HFF-Myc (cell line): ENCODE measurements at places on chromosomes 11 and 22.

DNA sequence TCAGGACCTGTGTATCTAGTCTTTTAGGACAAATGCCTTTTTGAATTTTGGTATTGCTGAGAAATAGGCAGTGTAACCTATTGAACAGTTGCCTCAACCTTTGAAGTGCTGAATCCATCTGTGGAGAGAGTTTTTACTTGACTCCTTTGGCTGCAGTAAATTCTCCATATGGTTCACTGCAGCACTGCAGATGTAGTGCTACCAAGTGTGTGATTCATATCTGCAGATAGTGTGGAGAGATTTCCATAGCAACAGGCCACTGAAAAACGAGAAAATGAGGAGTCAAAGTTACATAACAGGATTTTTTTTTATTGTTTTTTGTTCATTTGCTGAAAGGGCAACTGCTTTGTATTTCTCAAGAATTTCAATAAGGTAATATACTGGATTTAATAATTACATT, 356.1 kb downstream of the RAB38 start:
- no peak for DNase-seq

DNA sequence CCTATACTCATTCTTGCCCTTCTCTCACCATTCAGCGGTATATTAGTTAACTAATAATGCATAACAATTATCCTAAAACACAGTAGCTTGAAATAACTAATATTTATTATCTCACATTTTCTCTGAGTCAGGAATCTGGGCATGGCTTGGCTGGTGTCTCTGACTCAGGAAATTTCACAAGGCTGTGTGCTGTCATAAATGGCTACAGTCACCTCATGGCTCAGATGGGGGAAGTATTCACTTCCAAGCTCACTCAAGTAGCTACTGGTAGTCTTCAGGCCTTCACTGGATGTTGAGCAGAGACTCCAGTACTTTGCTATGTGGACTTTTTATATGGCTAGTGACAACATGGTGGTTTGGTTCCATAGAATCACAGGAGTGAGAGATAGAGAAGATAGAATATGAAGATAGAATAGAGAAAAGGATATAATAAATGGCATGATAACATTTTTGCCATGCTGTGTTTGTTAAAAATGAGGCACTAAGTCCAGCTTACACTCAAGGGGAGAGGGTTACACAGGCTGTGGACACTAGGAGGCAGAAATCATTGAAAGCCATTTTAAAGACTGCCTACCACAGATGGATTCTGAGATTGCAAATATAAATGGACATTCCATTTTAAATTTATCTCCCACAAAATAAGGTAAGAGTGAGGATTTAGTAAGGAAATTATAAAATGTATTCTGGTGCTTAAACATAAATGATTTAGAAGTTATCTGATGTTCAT, 997.8 kb upstream of the CHORDC1 start:
- DNase-seq = no peak

GRCh38 chr22:42069801-42070516, 653 bp downstream of the NAGA start:
- DNase-seq = no peak

DNA sequence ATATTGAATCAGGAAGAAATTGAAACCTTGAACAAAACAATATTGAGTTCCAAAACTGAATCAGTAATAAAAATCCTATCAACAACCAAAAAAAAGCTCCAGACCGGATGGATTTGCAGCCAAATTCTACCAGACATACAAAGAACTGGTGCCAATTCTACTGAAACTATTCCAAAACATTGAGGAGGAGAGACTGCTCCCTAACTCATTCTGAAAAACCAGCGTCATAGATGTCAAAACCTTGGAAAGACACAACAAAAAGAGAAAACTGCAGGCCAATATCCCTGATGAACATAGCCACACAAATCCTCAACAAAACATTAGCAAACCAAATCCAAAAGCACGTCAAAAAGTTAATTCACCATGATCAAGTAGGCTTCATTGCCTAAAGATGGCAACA, 353.8 kb downstream of the TMEM135 start:
- DNase-seq = no peak
